ENCODE measurements at places on chromosomes 1 and 21. TPM values are rescaled to one million over a fixed set of nuclear protein-coding genes. Genes with fewer than 3 reads are reported as not detected.
A peak's percentile ranks its signal among the peaks of the same experiment; 100 is the strongest.

NR1I3 gene
- total RNA-seq = not detected

CDK18 gene
- 28.7 TPM for total RNA-seq

LCE2C gene
- not detected for total RNA-seq

DNA sequence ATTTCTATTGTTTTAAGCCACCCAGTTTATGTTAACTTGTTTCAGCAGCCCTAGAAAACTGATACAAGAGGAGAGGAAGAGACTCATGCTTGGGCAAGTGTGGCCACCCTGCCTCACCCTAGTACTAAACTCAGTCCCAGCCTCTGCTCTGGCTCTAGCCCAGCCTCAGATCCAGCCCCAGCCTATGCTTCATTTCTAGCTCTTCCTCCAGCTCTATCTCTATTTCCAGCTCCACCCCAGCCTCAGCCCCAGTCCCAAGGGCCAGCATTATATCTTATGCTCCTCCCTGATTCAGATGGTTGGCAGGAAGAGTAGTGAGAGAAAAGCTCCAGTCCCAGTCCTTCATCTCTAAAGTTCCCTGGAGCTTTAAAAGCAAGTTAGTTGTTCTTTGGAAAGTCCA, 535.5 kb downstream of the PTPRC start:
- no peak overlapping the region for H3K4me3 ChIP-seq
- no peak overlapping the region for H3K27ac ChIP-seq
- H3K36me3 ChIP-seq = no peaks in the 10 kb centered on the region
- no peaks in the 10 kb centered on the region for H3K27me3 ChIP-seq
- DNase-seq = no peak

GRCh38 chr1:99663501-99663900, 17.6 kb downstream of the PALMD start:
- H3K4me1 ChIP-seq = peaks cover 3% of the 10 kb centered on the region
- H3K27ac ChIP-seq = no peak overlapping the region
- DNase-seq = no peak
- H3K36me3 ChIP-seq = no peaks in the 10 kb centered on the region

- no peak overlapping the region for H3K27ac ChIP-seq
- peaks cover 7% of the 10 kb centered on the region for H3K4me1 ChIP-seq
- H3K4me3 ChIP-seq = no peak overlapping the region
- H3K27me3 ChIP-seq = peaks cover 4% of the 10 kb centered on the region
- H3K36me3 ChIP-seq = no peaks in the 10 kb centered on the region
These were observed 77.9 kb downstream of the PSMG1 start for GRCh38 chr21:39105341-39105765.

GRCh38 chr1:228151180-228151925, 1.6 kb downstream of the GJC2 start:
- DNase-seq = no peak
- peak overlapping the region; percentile 72 for H3K27ac ChIP-seq
- no peaks in the 10 kb centered on the region for H3K36me3 ChIP-seq

GRCh38 chr1:183546427-183546826, 43.8 kb downstream of the NCF2 start:
- DNase-seq = no peak
- no peak overlapping the region for H3K4me3 ChIP-seq
- no peaks in the 10 kb centered on the region for H3K27me3 ChIP-seq
- peaks cover 2% of the 10 kb centered on the region for H3K4me1 ChIP-seq
- H3K36me3 ChIP-seq = peaks cover 32% of the 10 kb centered on the region
- H3K27ac ChIP-seq = no peak overlapping the region

GRCh38 chr1:229094476-229095311, 176.2 kb upstream of the RAB4A start:
- no peaks in the 10 kb centered on the region for H3K36me3 ChIP-seq
- H3K27ac ChIP-seq = peak overlapping the region; percentile 98
- DNase-seq = no peak
- no peaks in the 10 kb centered on the region for H3K27me3 ChIP-seq
- H3K4me3 ChIP-seq = peak overlapping the region; percentile 9
- peaks cover 51% of the 10 kb centered on the region for H3K4me1 ChIP-seq

Data from mesothelial cell of epicardium (in vitro differentiated cells).